ENCODE measurements at places on chromosomes 11 and 22.

DNA sequence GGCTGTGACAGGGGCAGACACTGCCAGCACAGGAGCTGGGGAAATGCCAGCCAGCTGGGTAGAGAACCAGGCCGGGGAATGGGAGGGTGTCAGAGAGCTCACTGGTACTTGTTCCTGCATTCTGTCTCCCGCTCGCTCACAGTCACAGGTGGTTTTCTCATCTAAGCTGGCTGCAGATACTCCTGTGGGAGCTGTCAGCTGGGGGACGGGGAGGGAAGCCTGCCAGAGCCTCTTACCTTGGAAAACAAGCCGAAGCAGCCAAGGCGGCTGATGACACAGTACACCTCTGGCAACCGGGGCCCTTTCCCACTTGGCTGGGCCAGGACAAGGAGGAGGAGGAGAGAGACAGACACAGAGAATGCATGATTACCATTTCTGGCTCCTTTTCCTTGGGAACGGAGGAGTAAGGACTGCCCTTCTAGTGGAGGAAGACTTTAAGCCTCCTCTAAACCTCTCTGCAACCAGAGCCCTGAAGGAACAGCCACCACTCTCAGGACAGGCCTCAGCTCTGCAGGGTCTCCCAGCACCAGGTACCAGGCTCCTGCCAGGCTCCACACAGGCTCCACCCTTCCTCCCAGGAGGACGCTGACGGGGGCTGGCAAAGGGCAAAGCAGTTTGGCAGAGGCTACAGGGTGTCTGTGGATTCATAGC, 25.1 kb downstream of the RPL27A start:
- DNase-seq: no peak

GRCh38 chr11:109960831-109961230, 132.4 kb upstream of the ZC3H12C start:
- no peak for DNase-seq

DNA sequence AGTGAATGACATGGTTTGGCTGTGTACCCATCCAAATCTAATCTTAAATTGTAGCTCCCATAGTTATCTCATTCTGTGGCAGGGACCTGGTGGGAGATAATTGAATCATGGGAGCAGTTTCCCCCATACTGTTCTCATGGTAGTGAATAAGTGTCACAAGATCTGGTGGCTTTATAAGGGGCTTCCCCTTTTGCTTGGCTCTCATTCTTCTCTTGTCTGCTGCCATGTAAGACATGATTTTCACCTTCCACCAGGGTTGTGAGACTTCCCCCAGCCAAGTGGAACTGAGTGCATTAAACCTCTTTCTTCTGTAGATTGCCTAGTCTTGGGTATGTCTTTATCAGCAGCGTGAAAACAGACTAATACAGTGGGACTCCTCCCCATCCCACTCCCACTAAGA, 11.1 kb downstream of the OR5A2 start:
- no peak for DNase-seq

DNA sequence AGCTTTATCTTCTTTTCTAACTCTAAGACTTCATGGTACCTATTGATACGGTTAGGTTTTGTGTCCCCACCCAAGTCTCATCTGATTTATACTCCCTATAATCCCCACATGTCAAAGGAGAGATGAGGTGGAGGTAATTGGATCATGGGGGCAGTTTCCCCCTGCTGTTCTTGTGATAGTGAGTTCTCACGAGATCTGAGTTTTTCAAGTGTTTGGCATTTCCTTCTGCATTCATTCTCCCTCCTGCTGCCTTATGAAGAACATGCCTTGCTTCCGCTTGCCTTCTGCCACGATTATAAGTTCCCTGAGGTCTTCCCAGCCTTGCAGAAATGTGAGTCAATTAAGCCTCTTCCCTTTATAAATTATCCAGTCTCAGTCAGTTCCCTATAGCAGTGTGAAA, 5.1 kb upstream of the FAT3 start:
- DNase-seq: no peak

- DNase-seq: no peak
Observed at GRCh38 chr22:35838855-35839576, 121.3 kb downstream of the APOL5 start.

DNA sequence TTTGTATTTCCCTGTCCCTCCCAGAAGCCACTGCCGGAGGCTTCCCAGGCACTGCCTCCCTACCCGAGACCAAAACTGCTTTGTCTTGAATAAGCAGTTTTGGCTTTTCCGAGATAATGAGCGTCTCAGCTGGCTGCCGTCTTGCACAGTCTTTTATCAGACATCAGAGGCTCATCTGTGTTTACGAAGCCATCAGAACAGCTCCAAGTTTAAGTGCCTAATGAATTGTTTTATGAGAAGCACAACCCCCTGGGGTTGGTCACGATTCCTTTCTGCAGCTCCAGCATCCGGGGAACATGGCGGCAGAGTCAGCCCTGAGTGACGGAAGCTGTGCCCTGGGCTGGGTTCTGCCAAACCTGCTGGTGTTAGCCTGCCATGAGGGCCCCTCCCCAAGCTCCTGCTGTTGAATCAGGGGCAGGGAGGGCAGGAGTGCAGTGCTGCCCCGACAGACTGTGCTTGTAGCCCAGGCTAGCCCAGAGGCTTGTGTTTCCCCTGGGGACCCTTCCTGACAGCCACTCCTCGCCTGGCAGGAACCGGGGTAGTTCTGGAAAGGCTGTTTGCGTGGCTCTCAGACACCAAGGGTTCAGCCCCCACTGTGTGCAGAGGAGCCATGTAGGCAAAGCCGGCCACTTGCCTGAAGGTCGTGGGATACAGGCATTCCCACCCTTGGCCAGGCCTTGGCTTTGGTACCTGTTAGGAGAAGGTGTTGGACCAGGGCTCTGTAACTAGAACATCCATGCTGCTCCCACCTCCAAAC, 96.1 kb downstream of the MORC2 start:
- DNase-seq: no peak

- DNase-seq: no peak
Observed at GRCh38 chr22:49446759-49447710, 380.6 kb downstream of the BRD1 start.

DNA sequence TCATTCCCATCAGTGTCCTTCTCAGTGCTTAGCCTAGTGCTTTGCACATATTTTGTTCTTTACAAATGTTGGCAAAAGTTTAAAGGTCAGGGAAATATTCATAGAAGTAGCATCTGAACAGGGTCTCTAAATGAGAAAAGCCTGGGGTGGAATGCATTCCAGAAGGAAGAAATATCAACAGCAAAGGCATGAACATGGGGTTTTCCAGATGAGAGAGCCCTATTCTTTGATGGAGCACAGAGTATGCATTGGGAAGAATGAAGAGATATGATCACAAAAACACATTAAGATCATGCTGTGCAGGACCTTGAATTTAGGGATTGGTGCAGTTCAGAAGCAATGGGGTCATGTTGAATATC, 140.2 kb downstream of the SNX19 start:
- DNase-seq: no peak

DNA sequence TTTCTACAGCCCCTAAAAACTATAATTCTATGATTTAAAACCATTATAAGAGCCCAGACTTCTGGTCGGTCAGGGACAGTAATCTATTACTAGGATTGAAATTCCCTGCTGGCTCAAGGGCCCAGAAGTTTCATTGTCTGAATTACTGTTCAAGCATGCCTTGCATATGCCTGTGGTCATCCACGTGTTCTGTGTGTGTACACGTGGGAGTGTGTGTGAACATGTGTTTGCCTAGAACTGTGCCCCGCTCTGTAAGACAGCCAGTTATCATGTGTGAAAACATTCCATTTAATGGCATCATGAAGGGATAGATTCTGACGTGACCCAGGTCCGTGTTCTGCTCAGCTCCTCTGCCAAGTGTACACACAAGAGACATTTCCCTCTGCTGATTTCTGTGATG, 189.3 kb upstream of the NECTIN1 start:
- DNase-seq: no peak

DNA sequence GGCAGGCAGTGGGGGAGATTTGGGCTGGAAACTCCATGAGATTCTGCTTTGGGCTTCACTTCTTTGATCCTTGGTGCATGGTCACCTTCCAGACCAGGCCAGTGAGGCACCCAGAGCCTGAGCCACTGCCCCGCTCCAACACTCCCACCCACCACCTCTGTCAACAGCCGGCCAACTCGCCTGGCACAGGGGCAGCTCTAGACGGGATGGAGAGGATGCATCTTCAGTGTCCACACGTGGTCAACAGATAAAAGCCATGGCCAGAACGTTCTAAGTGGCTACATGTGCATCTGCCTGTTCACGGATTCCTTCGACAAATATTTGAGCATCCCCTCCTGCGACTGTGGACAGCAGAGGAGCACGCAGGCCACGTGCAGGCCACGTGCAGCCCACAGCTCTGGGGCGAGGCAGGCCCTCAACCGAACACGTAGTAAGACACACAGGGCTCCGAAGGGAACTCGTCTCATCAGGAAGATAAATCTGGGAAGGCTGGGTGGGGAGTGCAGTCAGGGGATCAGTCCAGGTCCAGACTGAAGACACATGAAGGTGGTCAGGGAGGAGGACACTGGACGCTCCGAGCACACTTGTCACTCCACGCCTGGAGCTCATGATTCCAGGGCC, 1.2 kb downstream of the LRRC56 start:
- no peak for DNase-seq

DNA sequence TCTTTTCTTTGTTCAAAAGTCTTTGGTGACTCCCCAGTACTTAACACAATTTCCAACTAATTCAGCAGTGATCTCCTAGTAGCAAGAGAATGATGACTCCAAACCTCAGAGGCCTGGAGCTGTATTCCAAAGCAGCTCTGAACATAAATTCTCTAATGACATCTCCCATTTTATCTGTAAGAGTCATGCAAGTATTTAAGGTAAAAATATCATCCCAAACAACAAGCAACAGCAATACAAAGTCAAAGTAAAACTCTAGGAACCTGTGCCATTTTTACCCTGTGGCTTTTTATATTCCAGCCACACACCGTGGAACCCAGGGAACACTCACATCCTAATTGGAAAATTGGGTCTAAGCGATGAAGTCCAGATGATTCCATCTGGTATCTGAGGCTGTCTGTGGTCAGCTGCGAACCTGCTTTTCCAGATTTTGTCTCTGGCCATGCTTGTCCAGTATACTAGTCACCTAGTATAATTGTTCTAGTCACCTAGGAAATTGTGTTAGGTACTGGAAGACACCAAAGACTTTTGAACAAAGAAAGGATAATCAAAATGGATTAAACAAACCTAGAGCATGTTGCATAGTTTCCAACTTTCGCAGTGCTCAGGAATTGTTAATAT, 92.3 kb upstream of the SLC25A18 start:
- DNase-seq: no peak

- DNase-seq: no peak
Observed at GRCh38 chr22:26548984-26549383, 36.7 kb upstream of the TFIP11 start.

DNA sequence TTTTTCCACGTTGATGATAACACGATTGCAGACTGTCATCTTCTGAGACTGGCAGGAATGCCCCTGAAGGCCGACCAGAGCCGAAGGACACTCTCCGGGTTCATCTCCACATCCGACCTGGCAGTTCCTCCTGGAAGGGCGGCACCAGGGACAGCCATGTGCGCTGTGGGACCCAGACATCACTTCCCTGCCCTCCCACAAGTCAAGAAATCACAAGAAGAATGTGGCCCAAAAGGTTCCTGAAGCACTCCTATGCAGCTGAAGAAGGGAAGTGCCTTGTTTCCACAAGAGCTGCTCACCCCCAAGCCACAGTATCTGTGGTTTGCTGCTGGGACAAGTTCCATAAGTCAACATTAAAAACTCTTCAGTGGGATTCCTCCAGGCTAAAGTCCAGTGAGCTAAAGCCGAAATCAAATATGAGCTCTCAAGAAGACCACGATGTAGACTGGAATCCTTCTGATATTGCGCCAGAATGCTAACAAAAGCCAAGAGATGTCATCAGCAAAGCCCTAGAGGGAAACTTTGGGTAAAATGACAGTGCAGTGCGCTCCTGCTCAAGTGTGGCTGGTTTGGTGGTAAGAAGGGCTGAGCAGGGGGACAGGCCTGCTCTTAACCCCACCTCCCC, 21.2 kb downstream of the PACSIN2 start:
- DNase-seq: no peak

- DNase-seq: no peak
Observed at GRCh38 chr11:10350334-10350733, 45.5 kb downstream of the ADM start.

DNA sequence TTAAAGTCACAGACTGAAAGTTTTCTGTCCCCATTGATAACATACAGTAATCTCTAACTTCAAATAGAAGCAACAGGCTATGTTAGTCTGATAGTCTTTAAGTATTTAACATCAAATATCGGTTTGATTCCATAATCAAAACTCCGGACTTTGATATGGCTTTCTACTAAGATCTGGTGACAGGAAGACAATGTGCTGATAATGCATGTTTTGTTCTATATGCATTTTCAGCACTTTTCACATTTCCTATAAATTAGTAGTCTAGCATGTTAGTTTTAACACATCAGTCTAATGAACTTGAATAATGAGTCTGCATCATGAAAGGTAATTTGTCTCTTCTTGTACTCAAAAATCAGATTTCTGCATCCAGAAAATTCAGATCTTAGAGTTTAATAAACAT, 252.7 kb downstream of the SBF2 start:
- no peak for DNase-seq

DNA sequence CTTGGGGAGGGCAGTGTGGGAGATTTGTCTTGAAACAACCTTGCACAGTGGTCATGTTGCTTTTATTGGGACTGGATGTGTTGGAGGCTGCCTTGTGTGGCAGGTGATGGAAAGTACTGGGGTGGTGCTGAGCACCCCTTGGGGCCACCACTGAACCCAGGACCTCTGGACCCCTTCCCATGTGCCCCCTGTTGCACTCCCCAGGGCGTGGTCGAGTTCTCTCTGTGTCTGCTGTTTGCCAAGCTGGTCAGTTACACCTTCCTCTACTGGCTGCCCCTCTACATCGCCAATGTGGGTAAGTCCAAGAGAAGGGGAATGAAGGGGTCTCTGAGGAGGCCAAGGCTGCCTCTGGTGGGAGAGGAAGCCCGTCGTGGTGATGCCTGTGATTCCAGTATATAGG, 18.9 kb downstream of the SLC37A2 start:
- DNase-seq: no peak

- no peak for DNase-seq
Observed at GRCh38 chr11:47980907-47981621, 705 bp downstream of the PTPRJ start.
